Mesendoderm (in vitro differentiated cells): ENCODE measurements at places on chromosomes 4 and X.

- DNase-seq = no peak
Observed at GRCh38 chr4:107562316-107562715, 157.7 kb downstream of the PAPSS1 start.

DNA sequence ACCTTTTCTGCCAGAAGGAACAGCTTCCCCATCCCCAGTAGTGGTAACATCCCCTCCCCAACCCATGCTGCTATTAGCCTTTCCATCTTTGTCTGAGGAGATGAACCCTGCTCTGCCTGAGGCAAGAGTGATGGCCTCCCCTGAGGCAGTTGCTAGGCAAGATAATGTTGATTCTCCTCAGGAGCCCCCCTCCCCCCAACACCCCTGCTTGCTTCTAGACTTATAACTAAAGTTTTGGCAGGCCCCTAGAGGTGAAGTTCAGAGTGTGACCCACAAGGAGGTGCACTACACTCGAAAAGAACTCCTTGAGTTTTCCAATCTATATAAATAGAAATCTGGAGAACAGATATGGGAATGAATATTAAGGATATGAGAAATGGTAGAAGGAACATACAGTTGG is 962.5 kb downstream of the ADGRL3 start:
- DNase-seq = peak; percentile 57

GRCh38 chrX:123184219-123184865 is at the start of gene GRIA3:
TSS of gene GRIA3 (plus strand) at chrX:123184278. CDS start at chrX:123184536, 258 bp downstream.
- DNase-seq = peak; percentile 60

GRCh38 chr4:154160519-154161301 is 330.9 kb downstream of the DCHS2 start:
- no peak for DNase-seq

GRCh38 chr4:118175506-118175905 is 141.2 kb downstream of the NDST3 start:
- DNase-seq = peak; percentile 90

DNA sequence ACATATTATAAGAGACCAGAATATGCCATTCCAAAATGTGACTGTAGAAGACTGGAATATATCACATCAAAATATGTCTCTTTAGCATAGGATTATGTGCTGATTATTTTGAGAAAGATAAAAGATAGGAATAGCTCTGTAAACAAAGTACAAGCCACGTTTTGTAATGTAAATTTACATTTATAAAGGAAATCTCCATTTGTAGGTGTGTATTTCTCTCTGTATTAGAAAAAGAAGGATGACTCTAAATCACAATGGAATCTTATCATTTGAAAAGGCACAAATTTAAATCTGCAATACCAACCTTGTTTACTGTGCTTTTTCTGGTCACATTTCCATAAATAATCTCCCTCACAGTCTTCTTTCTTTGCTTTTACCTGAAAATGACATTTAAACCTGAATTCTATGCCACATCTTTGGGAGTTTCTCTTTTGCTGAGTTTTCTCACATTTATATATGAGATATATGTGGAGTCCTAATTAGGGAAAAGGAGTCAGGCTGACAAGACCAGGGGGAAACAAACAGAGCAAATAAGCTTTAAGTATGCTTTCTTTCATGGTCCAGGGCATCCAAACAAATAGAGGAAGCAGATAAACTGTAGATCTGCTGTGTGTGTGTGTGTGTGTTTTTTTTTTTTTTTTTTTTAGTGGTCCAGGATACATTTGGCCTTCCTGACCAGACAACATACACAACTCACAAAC is 244.0 kb downstream of the CPXCR1 start:
- DNase-seq = no peak

DNA sequence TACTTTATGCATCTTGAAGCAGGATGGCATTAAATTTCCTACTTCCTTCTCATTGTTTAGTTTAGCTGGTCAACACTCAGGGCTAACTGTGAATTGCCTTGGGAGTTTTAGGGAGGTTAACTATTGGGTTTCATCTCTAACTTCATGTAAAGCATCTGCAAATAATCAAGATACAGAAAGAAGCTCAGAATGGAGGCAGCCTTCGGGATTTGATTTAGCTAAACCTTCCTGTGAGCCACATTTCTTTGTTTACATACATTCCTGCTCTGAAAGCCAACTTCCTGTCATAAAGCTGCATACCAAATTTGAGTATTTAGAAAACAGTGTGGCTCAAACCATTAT is 131.7 kb upstream of the PCDH18 start:
- peak; percentile 71 for DNase-seq

GRCh38 chrX:45743081-45743533 is 542.4 kb upstream of the DIPK2B start:
- DNase-seq = peak; percentile 49

- peak; percentile 88 for DNase-seq
Observed at GRCh38 chrX:107718156-107718621, 57.4 kb downstream of the TSC22D3 start.

DNA sequence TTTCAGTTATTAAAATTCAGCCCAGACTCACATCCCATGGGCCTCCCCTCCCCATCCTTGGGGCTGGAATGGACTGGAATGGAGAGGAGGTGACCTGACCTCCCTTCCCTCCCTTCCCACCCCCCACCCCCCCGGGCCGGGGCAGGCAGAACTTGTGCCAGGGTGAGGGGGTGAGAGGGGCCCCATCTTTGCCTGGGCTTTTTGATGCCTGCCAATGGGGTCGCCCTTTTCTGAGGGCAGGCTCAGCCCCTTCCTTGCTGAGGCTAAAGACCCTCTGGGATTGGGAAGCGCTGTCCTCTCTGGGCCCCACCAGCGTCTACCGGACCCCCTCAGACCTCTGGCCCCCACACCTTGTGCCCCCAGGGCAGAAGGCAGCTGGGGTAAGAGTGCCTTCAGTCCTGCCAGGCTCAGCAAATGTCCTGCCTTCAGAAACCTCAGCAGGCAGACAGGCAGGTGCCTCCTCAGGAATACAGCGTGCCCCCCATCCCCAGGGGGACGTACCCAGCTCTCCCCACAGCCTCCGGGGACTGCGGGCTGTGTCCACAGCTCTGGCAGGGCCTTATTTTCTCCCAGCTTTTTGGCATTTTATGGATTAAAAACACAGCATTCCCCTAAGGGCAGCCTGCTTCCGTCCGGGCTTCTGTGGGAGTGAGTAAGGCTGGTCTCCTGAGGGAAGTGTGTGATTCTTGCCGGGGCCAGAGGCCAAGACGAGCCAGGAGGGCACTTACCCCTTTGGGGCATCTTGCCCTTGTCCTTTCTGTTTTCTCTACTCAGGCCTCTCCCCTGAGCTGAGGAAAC is 12.6 kb upstream of the CCNQ start:
- no peak for DNase-seq

- DNase-seq = no peak
Observed at GRCh38 chrX:69876221-69876620, 173.5 kb downstream of the AWAT2 start.

- DNase-seq = no peak
Observed at GRCh38 chr4:159006202-159006601, 96.7 kb upstream of the RAPGEF2 start.

GRCh38 chr4:122469457-122469856 is 12.9 kb upstream of the IL2 start:
- no peak for DNase-seq

DNA sequence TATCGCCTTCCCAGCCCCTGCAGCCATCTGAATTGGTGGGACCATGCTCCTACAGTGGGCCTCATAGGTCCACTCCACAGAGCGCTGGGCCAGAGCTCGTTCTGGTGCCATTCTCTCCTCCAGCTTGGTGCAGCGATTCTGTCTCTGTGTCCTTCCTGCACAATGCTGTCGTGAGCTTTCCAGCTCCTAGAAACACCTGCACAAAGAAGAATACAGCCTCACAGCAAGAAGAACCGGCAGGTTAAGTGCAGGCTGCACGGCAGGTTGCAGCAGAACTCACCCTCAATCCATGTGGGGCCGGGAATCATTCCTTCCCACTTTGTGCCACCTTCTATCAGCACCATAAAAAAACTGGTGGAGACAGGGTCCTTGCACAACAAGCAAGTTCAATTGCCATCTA is 101.2 kb upstream of the ENPP6 start:
- no peak for DNase-seq
